ENCODE measurements at places on chromosomes 1 and 21.
A peak's percentile ranks its signal among the peaks of the same experiment; 100 is the strongest.

- DNase-seq, result no peak
Observed at GRCh38 chr1:207824691-207825408, 73.0 kb downstream of the CD46 start.

GRCh38 chr1:203682473-203683383 lies 56.1 kb downstream of the ATP2B4 start:
- DNase-seq, result peak; percentile 51

DNA sequence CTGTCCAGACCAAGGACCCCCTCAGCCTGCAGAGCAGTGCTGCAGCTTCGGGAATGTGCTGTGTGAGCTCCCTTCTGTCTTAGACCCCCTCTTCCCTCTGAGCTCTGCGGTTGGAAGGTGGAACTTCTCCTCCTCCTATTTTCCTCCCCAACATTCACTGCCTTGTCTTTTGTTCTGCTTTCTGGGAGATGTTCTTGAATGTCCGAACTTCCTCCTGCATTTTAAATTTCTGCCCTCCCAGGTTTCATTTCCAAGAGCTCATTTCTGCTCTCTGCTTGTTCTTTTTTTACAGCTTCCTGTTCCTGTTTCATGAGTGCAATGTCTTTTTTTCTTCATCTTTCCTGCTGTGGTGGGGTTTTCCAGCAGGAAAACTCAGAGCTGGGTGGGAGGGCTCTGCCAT lies 29.3 kb downstream of the RRP1 start:
- DNase-seq, result no peak

- DNase-seq, result no peak
Observed at GRCh38 chr21:35963920-35964451, 96.3 kb downstream of the SETD4 start.

DNA sequence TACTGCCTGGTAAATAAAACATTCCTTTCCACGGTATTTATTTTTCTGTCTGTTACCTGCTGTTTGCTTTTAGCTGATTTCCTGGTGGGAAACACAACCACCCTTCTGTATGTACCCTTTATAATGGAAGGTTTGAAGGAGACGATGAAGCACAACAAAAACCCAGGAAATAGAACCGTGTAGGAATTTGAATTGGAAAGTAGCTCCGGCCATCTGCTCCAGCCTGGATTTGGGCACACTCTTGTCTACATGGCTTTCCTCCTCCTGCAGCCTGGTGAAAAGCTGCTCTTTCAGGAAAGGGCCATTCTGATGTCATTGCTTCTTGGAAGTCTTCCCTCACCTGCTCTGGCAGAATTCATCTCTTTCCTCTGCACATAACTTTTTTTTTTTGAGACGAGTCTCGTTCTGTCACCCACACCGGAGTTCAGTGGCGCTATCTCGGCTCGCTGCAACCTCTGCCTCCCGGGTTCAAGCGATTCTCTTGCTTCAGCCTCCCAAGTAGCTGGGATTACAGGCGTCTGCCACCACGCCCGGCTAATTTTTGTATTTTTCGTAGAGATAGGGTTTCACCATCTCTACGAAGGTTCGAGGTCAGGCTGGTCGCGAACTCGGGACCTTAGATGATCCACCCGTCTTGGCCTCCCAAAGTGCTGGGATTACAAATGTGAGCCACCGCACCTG lies 2.7 kb downstream of the AK4 start:
- DNase-seq, result no peak

- no peak for DNase-seq
Observed at GRCh38 chr1:53090227-53091147, 28.5 kb downstream of the PODN start.

DNA sequence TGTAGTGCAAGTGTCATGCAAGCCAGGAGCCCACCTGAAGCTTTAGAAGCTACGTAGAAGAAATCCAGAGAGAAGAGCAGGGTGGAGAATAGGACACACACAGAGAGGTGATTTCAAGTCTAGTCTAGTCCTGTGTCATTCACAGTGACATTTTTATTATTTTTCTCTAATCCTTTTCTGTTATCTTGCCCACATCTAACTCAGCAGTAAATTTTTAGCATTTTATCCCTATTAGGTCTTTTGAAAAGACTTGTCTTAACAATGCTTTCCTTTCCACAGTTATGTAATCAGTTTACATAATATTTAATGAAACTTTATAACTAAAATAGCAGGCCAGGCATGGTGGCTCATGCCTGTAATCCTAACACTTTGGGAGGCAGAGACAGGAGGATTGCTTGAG lies 198.6 kb downstream of the ADGRL2 start:
- DNase-seq, result no peak

DNA sequence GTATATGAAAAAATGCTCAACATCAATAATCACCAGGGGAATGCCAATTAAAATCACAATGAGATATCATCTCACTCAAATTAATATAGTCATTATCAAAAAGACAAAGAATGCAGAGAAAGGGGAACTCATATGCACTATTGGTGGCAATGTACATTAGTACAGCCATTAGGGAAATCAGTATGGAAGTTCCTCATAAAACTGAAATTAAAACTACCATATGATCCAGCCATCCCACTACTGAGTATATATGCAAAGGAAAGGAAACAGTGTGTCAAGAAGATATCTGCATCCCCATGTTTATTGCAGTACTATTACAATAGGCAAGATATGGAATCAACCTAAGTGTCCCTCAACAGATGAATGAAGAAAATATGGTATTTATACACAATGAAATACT lies 32.1 kb upstream of the TEKT2 start:
- DNase-seq, result no peak

DNA sequence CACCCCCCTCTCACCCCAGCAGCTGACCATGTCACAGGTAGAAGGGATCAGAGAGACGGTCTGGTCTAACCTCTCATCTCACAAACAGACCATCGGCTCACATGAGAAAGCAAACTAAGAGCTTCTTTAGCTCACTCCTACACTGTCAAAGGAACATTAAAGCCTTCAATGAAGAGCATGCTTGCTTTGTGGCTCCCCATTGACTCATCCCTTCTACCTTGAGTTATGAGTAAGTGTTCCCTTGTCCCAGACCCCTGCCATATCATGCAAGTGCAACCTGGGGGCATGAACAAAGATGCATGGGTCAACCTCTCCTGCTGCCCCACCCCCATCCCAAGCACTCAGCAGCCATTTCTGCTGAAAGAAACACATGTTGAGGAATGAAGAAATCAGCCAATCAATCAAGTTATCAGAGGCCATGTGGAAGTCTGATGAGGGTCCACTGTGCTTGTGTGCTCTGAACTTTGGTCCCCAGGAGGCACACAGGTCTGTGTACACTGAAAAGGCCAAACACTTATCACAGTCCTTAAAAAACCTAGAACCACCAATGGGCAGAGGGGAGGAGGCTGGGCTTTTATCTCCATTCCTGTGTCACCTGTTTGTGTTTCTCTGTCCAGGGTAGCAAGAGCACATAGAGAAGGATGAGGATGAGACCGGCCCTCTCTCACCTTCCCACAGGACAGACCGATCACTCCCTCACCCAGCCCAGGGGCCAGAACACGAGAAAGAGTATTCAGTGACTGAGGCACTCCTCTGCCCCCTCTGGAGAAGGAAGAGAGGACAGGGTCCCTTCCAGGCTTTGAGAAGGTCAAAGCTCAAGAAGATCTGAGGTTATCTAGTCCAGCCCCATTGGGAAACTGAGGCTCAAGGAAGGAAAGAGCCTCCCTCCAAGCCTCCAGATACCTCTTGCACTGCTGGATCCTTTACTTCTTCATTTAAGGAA lies 9.5 kb downstream of the ETNK2 start:
- no peak for DNase-seq

DNA sequence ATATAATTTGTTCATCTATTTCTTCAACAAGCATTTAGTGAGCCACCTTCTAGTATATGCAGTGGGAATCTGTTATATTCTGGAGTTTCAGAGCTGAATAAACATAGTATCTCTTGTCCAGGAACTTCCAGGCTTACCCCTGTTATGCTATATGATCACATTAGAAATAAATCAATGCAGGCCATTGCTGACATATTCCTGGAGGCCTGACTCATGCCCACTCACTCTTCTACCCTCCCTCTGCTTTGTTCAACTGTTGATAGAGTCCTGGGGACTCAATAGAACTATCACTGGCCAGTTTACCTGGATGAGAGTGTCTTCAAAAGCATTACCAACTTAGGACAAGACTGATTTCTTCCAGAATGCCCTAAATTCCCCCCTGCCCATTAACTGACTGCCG lies 29.3 kb upstream of the SRSF10 start:
- no peak for DNase-seq

DNA sequence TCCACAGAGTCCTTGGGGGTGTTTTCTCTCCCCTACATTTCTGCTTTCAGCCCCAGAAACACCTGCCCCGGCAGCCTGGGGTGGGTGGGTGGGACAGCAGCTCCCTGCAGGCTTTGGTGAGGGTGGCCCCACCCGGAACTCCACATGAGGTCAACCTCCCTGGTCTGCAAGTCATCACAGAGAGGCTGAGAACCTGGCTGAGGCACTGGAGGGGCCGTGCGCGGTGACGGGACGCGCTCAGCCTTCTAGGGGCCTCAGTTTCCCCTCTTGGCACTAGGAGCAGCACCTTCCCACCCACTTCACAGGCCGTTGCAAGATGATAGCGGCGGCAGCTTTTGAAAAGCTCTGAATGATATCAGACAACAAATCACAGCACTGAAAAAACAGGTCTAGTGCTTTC lies 37.7 kb upstream of the NID1 start:
- DNase-seq, result no peak

- no peak for DNase-seq
Observed at GRCh38 chr1:109241841-109242345, 7.4 kb upstream of the CELSR2 start.

GRCh38 chr1:230609208-230609607 lies 33.1 kb upstream of the COG2 start:
- no peak for DNase-seq

GRCh38 chr1:36829066-36829465 lies 205.2 kb downstream of the GRIK3 start:
- DNase-seq, result no peak

DNA sequence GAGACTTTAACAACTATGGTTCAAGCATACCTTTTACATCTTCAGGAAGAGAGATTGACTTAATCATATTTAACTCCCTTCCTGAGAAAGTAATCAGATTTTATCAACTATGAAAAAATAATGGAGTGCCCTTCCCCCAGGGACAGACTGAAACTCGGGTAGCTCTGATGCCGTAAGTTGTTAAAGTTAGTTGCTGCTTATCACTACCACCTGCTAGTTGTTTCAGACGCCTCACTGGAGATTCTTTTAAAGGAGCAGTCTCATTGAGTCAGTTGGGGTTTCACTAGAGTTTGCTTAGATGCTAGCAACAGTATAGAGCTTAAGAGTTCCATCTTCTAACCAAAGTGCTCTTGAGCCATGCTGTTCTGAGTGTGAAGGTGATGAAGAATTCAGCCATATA lies 17.0 kb upstream of the TRAF5 start:
- DNase-seq, result no peak

- no peak for DNase-seq
Observed at GRCh38 chr1:209802780-209803152, 3.2 kb downstream of the IRF6 start.

- no peak for DNase-seq
Observed at GRCh38 chr21:37547615-37548200, 181.1 kb downstream of the DYRK1A start.

GRCh38 chr1:79197421-79197820 lies 190.9 kb upstream of the ADGRL4 start:
- DNase-seq, result no peak

DNA sequence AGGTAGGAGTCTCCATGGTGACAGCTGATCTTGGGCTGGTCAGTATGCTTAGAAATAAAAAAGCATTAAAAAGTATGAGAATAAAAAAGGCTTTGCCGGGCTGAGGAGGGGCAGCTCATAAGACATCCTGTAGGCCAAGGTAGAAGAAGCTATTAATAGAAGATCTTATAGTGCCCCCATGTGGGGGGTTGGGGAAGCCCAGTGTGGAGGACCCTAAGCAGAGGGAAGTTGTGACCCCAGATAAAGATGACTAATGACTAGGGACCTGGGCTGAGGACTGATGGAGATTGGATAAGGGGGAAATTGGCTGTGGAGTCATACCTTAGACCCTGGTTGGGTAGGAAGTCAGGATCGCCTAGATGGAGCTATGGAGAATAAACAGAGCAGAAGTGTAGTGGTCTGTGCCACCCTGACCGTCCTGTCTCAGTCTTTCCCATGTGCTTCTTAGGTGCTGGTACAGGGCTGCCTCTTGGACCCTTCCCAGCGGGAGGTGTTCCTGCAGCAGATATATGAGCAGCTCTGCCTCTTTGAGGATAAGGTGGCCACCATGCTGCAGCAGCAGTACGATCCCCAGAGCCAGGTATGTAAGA lies 25.0 kb downstream of the SZT2 start:
- peak; percentile 67 for DNase-seq

DNA sequence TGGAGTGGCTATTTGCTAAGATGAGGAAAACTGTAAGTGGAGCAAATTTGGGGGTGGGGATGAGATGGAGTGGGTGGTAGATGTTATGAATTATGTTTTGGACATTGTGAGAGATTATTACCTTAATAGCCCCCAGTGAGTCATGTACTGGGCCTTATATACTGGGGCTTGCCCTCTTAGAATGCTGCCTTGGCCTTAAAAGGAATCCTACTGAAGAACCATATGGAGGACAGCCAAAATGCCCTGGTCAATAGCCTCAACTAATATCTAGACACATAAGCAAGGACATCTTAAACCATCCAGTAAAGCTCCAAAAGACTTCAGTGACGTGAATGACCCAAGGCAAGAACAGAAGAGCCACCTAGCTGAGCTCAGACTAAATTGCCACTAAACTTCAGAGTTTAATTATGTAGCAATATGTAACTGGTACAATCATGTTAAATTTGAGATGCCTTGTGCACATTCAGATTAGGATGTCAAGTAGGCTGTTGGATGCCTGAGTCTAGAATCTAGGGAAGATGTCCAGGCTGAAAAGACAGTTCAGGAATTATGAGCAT lies 13.9 kb upstream of the IGSF3 start:
- no peak for DNase-seq

DNA sequence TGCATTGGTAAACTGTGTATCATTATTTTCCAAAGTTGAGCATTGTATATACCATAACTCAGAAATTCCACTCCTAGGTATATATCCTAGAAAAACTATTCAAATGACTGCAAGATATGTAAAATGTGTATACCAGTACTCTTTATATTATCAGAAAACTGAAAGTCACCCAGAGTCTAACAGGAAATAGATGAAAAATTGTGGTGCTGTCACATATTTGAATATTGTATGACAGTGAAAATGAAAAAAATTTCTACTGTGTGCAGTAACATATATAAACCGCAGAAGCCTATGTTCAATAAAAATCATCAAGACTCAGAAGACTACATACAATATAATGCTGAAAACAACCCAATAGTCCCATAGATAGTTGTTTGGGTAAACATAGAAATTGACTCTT lies 74.4 kb upstream of the LYPLAL1 start:
- no peak for DNase-seq

- no peak for DNase-seq
Observed at GRCh38 chr1:3022511-3022973, 1.3 kb downstream of the ACTRT2 start.

DNA sequence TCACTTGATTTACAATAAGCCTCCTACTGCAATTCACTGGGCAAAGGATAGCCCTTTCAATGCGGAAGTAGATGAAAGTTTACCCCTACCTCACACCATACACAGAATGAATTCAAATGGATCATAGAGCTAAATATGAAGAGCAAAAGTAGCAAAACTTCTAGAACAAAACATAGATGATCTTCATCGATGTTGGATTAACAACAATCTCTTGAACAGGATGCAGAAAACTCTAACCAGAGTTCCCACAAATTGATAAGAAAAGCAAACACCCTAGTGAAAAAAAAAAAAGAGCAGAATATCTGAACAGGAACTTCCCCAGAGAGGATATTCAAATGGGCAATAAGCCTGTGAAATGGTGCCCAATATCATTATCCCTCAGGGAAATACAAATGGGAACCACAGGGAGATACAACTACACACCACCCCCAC lies 1.9 kb upstream of the UBASH3A start:
- DNase-seq, result no peak

GRCh38 chr1:188355847-188356246 lies 1527.1 kb downstream of the PLA2G4A start:
- no peak for DNase-seq

Measured in activated CD4-positive, alpha-beta T cell treated with anti-CD3 and anti-CD28 coated beads, Interleukin-2, amount 50 U/mL, for 48 hours (primary cell).